ENCODE measurements at places on chromosomes 2 and 18.

GRCh38 chr18:51789871-51790270 lies 550.1 kb upstream of the DCC start:
- no peak for DNase-seq

DNA sequence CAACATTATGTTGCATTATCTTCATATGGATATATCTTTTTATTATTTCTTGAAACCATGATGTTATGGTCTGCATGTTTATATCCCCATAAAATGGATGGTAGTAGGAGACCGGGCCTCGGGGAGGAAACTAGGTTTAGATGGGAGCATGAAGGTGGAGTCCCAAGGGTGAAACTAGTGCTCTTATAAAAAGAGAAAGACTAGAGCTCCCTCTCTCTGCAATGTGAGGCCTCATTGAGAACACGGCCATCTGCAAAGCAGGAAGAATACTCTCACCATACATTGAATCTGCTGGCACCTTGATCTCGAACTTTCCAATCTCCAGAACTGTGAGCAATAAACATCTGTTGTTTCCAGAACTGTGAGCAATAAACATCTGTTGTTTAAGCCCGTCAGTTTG lies 64.0 kb downstream of the NXPH2 start:
- no peak for DNase-seq

DNA sequence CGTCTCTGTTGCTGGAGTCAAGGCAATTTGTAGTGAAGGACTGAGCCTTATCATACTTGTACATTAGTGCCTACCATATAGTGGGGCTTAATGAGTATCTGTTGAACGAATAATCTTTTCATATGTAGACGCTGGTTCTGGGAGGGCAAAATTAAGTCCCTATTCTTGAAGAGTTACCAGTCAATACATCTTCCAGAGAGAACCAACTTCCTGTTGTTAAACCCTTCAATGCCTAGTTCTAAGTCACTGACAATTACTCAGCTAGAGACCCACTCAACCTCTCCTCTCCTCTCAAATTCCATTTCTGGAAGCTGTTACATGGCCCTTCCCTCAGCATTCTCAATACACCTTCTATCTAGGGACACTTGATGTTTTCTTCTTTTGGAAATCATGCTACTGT lies 1.1 kb upstream of the MOB4 start:
- no peak for DNase-seq

DNA sequence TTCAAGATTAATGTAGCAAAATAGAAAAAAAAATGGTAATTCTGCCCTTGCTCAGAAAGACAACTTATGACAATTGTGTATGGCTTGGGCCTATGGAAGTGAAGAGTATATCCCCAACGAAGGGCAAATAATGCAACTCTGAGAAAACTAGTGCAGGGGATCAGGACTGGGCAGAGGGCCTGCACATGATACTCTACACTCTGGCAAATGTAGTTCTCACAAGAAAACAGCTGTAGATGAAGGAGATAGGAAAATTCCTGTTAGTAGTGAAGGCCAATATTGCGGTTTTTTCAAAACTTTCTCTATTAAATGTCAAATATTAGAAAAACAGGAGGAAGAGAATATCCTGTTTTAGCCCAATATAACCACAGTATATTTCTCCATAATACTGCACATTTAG lies 77.8 kb downstream of the SCN9A start:
- no peak for DNase-seq

- DNase-seq, result peak; percentile 79
Measured at GRCh38 chr2:235106874-235107639, 155.2 kb downstream of the SH3BP4 start.

- no peak for DNase-seq
Measured at GRCh38 chr2:32683520-32684086, 55.8 kb downstream of the TTC27 start.

DNA sequence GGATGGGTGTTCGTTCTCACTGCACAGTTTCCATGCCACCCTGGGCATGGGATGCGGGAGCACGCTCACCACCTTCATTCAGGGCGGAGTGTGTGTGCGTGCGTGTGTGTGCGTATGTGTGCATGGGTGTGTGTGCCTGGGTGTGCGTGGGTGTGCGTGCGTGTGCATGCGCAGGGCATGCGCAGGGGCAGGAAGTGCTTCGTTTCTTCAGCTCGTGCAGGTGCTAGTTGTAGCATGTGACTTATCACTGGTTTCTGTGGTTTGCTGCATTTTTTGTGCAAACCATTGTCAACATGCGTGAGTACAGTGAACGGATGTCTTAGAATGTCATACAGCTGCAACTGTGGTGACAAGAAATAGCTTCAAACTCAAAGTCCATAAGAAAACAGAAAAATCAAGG lies 179.5 kb downstream of the PTGR3 start:
- no peak for DNase-seq

DNA sequence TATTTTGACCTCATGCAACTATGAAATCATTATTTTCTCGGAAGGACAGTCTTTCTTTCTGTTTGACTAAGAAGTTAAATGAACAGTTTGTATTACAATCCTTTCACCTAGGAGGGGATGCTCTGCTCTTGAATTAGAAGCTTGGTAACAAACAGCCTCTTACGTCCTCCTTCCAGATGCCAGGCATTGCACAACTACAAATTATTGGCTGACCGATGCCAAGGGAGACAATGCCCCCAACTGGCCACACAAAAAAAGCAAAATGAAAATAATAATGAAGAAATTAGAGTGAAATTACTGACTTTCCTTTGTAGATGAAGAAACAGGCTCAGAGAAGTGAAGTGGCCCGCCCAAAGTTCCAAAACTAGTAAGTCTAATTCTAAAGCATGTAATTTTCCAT lies 177.9 kb downstream of the CYRIA start:
- peak; percentile 56 for DNase-seq

GRCh38 chr2:9574331-9574730 lies 18.7 kb upstream of the ADAM17 start:
- DNase-seq, result no peak

DNA sequence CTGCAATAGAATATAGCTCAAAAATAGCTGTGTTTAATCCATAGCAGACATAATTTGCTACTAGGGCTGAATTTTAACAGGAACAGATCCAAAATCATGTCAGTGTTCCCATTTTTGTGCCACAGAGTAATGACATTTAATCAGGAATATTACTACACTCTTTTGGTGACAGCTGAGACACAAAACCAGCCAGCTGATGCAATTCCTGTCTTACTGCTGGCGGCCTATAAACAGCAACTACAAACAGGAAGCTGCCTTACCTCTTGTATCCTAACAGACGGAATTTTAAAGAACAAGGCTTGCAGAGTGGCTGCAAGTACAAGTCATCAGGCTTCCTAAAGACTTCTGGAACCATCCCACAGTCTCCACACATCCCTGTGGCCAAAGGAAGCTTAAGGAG lies 218.1 kb downstream of the ZNF521 start:
- no peak for DNase-seq

Data from WERI-Rb-1 (cell line).